ENCODE measurements at places on chromosomes 6 and 20.

- no peak for DNase-seq
Measured at GRCh38 chr6:119027465-119027864, 51.0 kb downstream of the FAM184A start.

GRCh38 chr6:167000759-167001158, 1.6 kb downstream of the CEP43 start:
- no peak for DNase-seq

DNA sequence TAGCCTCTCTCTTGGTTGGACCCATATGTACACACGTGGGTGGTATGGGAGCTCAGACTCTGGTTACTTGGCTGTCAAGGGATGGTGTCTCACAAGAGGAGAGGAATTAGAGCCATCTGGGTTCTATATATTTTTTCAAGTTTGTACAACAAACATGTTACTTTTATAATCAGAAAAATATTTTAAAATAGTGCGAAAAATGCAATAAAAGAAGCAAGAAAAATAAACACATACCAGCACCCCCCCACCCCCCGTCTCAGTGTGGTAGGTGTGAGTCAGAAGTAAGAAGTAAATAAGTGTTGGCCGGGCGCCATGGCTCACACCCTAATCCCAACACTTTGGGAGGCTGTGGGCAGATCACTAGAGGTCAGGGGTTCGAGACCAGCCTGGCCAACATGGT, 2.1 kb upstream of the TIAM2 start:
- no peak for DNase-seq

DNA sequence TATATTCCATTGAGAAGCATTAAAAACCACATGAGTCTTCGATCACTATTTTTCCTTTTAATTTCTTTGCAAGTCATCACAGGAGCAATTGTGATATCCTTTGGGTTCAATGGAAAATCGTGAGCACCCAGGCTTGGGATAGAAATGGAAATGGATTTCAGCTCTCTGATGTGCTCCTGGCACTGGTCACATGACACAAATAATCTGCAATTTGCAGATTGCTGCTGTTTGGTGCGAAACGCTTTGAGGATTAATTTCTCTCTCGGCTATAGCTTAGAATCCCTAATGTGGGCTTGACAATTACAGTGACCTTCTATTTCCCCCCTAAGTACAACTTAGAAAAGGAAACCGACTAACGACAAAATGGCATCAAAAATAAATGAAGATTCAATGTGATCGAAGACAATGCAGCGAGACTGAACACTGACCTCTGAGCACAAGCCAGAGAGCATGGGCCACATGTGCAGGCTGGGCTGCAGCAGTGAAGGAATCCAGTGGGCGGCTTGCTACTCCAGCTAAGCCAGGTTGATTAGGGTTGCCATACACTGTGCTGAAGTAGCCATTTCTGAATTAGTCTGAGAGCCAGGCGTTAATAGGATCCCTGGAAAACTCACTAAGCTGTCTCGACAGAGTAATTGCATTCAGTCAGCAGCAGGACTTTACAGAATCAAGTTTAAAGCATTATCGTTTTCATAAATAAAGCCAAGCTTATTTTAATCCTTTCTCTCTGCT, 301.8 kb upstream of the AGPAT4 start:
- DNase-seq, result no peak

DNA sequence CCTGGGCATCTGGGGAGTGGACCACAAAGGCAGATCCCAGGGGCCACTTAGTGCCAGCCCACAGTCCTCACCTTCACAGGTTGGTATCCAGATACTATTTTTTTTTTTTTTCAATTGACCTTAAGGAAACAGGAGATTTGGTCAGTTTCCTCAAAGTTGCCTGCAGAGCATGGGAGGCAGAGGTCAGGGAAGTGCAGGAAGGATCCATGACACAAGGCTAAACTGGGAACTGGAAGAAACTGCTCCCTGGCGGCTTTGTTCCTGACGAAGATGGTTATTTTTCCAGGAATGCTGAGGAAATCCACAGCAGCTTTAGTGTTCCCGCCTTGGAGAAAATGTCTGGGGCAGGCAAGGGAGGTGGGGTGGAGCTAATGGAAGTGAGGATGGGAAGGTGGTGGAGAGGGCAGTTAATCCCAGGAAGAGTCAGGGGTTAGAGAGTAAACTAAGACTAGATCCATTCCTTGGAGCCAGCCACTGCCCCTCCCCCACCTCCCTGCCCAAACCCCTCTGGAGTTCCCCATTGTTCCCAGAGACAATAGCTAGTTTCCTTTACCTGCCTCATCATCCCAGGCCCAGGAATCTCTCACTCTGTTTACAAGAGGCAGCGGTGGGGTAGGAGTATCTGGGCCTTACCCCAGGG, 14.3 kb upstream of the MYMX start:
- no peak for DNase-seq

- DNase-seq, result no peak
Measured at GRCh38 chr20:44271915-44272663, 25.0 kb downstream of the GDAP1L1 start.

GRCh38 chr6:157343732-157344131, 20.4 kb upstream of the TMEM242 start:
- DNase-seq, result no peak

GRCh38 chr20:48141660-48142515, 356.6 kb upstream of the SULF2 start:
- DNase-seq, result no peak

- no peak for DNase-seq
Measured at GRCh38 chr6:97053643-97054411, 129.3 kb downstream of the KLHL32 start.

DNA sequence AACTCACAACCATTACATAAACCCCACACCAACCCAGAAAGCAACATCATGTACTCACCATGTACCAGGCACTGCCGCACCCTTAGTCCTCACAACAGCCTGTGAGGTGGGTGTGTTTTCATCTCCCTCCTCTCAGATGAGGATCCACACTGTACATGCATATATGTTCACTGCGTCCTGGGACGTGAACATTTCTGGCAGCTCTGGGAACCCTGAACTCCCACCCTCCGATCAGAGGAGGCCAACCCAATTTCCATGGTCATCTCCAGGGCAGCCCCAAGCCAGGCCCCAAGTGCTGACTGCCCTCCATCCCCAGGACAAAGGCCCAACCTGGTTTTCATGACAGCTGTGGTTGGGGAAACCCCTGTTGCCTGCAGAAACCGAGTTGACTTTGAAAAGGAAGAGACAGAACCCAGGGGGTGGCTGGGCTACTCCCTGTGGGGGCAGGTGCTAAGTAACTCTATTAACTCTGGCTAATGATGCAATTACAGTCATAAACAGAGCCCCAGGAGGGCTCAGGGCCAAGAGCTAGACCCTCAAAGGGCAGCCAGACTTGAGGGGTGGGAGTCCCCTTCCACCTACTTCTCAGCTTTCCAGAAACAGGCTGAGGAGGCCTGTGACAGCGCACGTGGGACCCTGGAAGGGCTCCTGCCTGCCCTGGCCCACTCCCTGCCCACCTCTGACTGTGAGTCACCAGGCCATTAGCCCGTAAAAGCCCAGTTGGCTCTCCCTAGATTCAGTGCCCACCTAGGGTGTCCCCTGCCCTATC, 2.6 kb downstream of the TFEB start:
- DNase-seq, result no peak

GRCh38 chr20:47027042-47027441, 132.4 kb downstream of the EYA2 start:
- no peak for DNase-seq

DNA sequence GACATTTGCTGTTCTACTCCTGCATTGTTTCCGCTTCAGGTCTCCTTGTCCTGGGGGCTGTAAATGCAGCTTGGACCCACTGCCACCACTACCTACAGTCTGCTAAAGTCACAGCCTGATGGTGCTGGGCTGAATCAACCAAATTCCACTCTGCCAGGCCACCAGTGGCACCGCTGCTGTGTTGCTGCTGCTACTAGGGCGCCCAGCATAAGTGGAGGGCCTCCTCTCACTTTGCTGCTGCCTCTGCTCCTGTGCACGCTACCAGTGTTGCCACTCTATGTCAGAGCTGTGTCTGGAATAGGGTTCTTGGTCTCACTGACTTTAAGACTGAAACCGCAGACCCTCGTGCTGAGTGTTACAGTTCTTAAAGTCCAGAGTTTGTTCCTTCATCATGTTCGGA, 1.4 kb upstream of the SSR1 start:
- DNase-seq, result no peak

- DNase-seq, result no peak
Measured at GRCh38 chr20:22758815-22759214, 174.4 kb upstream of the FOXA2 start.

DNA sequence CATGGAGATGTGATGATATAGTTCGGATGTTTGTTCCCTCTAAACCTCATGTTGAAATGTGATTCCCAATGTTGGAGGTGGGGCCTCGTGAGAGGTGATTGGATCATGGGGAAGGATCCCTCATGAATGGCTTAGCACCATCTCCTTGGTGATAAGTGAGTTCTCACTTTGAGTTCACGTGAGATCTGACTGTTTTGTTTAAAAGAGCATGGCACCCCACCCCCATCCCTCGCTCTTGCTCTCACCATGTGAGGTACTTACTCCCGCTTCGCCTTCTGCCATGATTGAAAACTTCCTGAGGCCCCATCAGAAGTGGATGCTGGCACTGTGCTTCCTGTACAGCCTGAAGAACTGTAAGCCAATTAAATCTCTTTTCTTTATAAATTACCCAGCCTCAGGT, 10.9 kb downstream of the SLC32A1 start:
- DNase-seq, result no peak

DNA sequence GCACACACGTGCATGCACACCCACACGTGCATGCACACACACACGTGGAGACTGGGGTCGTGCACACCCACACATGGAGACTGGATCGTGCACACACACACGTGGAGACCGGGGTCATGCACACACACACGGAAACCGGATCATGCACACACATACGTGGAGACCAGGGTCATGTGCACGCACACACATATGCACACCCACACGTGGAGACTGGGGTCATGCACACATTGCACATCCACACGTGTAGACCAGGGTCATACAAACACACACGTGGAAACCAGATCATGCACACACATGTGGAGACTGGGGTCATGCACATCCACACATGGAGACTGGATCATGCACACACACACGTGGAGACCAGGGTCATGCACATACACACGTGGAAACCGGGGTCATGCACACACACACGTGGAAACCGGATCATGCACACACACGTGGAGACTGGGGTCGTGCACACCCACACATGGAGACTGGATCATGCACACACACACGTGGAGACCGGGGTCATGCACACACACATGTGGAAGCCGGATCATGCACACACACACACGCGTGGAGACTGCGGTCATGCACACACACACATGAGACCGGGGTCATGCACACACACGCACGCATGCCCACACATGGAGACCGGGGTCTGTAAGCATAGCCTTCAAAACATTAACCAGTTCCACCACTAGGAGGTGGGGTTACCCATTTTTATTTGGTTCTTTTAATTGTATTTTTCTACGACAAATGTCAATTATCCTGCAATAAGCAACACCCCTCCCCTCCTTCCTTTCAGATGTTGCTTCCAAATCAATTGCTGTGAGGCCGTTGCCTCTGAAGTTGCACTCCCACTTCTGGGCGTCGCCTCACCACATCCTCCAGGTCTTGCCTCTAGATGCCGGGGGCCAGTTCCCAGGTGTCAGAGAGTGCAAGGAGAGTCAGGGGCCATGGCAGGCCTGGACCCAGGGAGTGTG, 95.8 kb downstream of the TMEM242 start:
- no peak for DNase-seq

- DNase-seq, result no peak
Measured at GRCh38 chr6:6243846-6244245, 76.6 kb downstream of the F13A1 start.

- no peak for DNase-seq
Measured at GRCh38 chr6:142821860-142822259, 123.1 kb downstream of the HIVEP2 start.

GRCh38 chr6:16183187-16183664, 54.3 kb downstream of the MYLIP start:
- DNase-seq, result no peak
